Motor neuron (in vitro differentiated cells): ENCODE measurements at places on chromosomes 4 and X.

GRCh38 chr4:141971869-141972268 lies 335.5 kb downstream of the IL15 start:
- ATAC-seq: no peak

GRCh38 chrX:19541931-19542330 lies 26.6 kb upstream of the MAP3K15 start:
- no peak for ATAC-seq

DNA sequence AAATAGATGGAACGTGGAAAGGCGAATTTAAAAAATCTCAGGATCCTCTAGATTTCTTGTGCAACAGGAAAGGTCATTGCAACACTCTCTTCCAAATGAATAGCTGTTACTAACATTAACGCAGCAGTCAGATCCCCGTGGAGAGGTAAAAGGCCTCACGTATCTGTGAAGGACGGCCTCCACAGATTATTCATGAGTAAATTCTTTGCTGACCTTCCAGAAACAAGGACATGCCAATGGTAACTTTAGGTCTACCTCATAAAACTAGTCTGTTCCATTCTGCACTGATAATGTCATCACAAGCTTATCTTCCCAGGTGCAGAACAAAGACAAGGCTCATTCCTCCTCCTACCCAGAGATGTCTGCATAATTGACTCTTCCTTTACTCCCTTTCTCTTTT lies 16.1 kb upstream of the REPS2 start:
- no peak for ATAC-seq

DNA sequence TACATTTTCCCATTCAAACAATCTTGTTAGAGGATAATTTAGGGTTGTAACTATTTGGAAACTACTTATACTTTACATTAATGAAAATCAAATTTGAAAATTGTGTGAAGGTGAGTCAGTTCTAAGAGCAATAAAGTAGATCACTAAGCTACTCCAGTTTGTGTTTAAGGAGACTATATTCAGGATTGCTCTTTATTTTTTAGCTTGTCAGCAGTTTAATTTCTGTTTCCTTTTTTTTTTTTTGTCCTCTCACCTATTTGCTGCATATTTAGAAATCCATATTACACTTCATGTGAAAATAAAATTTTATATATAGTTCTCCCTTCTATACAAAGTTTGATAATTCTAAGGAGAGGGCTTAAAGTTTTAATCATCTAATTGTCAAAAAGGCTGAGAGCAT lies 691.8 kb downstream of the ADGRL3 start:
- ATAC-seq: no peak

GRCh38 chr4:88792821-88793220 lies 95.2 kb upstream of the NAP1L5 start:
- peak; percentile 55 for ATAC-seq

GRCh38 chr4:53963781-53964180 lies 100.6 kb downstream of the CHIC2 start:
- ATAC-seq: no peak

DNA sequence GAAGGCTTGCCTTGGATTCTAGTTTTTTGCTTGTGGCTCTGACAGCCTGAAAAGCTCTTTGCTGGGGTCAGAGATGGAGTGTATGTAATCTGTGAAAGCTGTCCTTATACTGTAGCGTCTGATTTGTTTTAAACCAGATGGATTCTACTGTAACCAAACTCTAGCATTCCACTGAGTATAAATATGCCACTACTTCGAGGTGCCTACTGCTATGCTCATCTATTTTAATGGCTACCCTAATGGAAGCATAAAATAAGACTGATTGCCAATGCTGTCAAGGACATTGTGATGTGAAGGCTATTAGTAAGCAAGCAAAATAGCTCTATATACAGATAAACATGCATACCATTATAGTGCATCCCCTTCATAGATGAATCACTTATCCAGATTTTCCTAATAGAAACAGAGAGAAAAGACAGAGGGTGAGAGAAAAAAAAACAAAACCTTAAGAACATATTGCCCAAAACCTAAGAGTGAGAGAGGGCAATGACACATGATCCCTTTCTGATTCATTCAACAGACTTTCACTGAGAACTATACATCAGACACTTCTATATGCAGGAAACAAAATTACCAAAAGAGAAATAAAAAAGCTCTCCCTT lies 1025.8 kb upstream of the LCORL start:
- ATAC-seq: peak; percentile 66

DNA sequence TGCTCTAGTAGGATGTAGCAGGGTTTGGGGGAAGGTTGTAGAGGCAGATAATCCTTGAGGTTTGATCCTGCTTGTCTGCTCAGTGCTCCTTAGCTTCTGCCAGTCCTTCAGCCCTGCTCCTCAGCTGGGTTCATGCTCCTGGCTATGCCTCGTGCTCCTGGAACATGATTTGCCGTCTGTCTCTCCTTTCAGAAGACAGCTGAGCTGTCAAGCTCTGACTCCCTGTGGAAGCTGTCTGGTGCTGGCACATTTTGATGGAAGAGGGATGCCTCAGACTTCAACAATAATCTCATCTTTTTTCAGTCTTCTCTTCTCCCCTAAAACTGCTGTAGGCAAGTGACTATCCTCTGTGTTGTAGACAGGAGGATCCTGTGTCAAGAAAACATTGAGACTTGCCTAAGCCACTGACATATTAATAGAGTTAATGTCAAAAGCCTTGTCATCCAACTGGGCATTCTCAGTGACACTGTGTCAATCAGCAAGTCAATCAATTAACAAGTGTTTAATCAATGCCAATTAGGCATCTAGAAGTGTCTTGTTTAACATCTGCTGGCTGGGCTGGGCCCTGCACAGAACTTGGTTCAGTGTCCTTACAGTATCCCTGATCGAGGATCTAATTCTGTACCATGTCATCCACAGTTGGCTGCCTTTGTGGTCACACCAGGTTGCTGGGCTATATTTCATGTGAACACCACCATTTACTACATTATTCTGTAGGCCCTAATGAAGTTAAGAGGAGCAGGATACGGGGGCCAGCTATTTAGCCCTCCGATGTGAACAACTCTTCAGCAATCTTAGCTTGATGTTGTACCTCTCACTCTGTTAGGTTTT lies 96.7 kb downstream of the SYNPO2 start:
- no peak for ATAC-seq

DNA sequence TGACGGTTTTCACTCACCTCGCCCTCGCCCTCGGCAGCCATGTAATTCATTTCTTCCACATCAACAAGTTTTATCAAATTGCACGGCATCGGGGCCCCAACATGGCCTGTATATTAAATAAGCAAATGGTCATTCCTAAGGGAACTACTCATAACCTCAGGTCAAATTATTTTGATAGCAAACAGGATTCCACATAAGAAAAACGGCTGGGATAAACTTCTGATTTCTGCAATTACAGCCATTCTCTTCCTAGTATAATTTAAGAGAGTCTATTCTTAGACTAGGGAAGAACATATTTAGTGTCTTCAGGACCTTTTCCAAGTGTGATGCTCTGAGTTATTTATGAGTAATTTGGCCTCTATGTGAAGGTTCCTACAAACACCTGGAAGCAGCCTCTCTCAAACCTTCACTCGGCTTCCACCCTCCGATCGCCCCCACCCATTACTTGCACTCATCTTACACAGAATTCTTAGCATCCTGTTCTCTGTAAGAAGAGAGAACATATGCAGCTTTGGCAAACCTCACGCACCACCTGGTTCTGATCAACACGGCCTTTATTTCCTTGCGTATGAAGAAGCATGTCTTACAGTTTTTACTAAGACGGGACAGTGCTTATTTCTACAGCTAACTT lies 29.4 kb upstream of the CENPU start:
- ATAC-seq: no peak

GRCh38 chrX:43974100-43974475 lies 898 bp upstream of the NDP start:
- no peak for ATAC-seq

GRCh38 chr4:93645120-93645519 lies 183.4 kb upstream of the ATOH1 start:
- no peak for ATAC-seq

- ATAC-seq: no peak
These were observed 72.1 kb downstream of the IDS start for GRCh38 chrX:149433051-149433450.

- no peak for ATAC-seq
These were observed 804.8 kb downstream of the ADGRL3 start for GRCh38 chr4:62004881-62005280.

DNA sequence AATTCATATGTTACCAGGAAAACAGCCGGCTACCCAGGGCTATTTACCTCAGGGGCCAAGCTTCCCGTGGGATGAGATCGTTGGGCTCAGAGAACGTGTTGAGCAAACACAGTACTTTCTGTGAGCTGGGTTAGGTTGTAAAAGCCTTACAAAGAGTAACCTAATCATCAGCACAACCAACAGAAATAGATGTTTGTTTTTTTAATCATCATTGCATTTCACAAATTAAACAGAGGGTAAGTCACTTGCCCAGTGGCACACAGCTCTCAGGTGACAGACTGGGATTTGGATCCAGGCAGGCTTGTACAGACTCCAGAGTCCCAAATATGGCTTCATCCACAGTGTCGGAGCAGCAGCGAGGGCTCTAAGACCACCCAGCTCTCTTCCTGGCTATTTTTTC lies 20.1 kb downstream of the SPON2 start:
- ATAC-seq: no peak

GRCh38 chr4:188612659-188613058 lies 473.4 kb downstream of the TRIML1 start:
- no peak for ATAC-seq
